Kidney (tissue), 22 donors: ENCODE measurements at places on chromosomes 6 and 20. TPM values are rescaled to one million over a fixed set of nuclear protein-coding genes. Genes with fewer than 3 reads are reported as not detected.

REM1 gene
- total RNA-seq = 2.5 TPM

GRCh38 chr6:123965894-123966293 lies 162.2 kb downstream of the NKAIN2 start:
- H3K27me3 ChIP-seq = no peaks in the 10 kb centered on the region
- H3K27ac ChIP-seq = no peak overlapping the region
- H3K36me3 ChIP-seq = no peaks in the 10 kb centered on the region
- no peak overlapping the region for H3K4me3 ChIP-seq
- no peaks in the 10 kb centered on the region for H3K4me1 ChIP-seq

DNA sequence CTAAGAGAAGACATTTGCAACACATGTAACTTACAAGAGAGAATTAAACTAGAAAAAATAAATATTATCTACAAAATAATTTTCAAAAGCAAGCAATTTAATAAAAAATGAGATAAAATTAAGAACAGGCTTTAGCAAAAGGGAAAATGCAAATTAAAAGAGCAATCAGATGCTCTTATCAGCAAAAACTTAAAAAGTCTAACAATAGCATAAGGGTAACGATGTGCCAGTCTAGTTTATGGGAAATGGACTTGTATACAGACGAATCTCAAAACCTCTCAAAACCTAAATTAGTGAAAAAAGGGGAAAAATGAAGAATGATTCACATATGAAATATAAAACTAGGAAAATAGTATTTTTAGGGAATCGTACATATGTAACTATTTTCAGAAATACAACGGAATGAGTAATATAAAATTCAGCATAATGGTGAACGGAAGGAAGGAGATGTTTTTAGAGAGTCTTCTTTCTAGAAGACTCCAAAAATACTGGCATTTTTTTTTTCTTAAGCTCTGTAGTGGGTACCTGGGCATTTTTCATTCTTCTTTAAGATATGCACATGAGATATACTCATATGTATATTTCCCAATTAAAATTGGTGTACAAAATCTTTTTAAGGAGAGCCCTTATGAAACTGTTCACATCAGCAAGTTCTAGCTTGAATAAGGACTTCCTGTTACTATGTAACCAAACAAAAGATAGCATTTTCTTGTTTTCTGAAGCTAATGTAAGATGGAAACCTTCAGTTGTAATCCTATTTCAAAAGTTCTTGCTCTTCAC lies 927 bp upstream of the MANEA start:
- H3K27ac ChIP-seq = peak overlapping the region; percentile 79
- no peaks in the 10 kb centered on the region for H3K27me3 ChIP-seq
- no peaks in the 10 kb centered on the region for H3K36me3 ChIP-seq
- peaks cover 5% of the 10 kb centered on the region for H3K4me1 ChIP-seq

GRCh38 chr6:138607478-138608433 lies 108.5 kb upstream of the NHSL1 start:
- H3K4me1 ChIP-seq = no peaks in the 10 kb centered on the region
- H3K27me3 ChIP-seq = no peaks in the 10 kb centered on the region
- no peak overlapping the region for H3K4me3 ChIP-seq
- no peak overlapping the region for H3K27ac ChIP-seq
- no peaks in the 10 kb centered on the region for H3K36me3 ChIP-seq

- H3K27me3 ChIP-seq = peaks cover 7% of the 10 kb centered on the region
- no peak for DNase-seq
- no peaks in the 10 kb centered on the region for H3K4me1 ChIP-seq
- no peak overlapping the region for H3K4me3 ChIP-seq
- no peak overlapping the region for H3K27ac ChIP-seq
Observed at GRCh38 chr6:136547871-136548270, 2.4 kb downstream of the MAP7 start.

DNA sequence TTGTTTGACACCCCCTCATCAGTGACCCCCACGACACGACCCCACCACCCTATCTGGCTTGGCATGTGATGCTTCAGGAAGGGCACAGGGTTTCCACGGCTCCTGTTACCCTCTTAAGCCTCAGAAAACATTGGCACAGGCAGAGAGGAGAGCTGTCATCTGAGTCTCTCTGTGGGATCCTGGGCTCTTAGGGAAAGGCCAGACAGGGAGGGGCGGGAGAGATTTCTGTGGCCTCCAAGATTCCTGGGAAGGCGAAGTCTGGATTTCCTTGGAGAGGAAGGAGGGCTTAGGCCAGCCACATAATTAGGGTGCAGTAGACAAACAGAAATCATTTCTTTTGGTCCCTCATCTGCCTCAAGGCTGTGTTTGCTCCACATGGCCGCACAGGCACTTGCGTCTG lies 191.6 kb upstream of the SNX9 start:
- H3K36me3 ChIP-seq = peaks cover 17% of the 10 kb centered on the region
- no peaks in the 10 kb centered on the region for H3K27me3 ChIP-seq
- no peak overlapping the region for H3K4me3 ChIP-seq
- H3K27ac ChIP-seq = peak overlapping the region; percentile 36

GRCh38 chr6:102216232-102216631 lies 822.7 kb downstream of the GRIK2 start:
- no peaks in the 10 kb centered on the region for H3K27me3 ChIP-seq
- no peak for DNase-seq
- no peaks in the 10 kb centered on the region for H3K36me3 ChIP-seq
- H3K4me1 ChIP-seq = no peaks in the 10 kb centered on the region
